ENCODE measurements at places on chromosomes 3 and 15.

- DNase-seq, result no peak
Observed at GRCh38 chr3:126194713-126195305, 14.4 kb upstream of the ALDH1L1 start.

DNA sequence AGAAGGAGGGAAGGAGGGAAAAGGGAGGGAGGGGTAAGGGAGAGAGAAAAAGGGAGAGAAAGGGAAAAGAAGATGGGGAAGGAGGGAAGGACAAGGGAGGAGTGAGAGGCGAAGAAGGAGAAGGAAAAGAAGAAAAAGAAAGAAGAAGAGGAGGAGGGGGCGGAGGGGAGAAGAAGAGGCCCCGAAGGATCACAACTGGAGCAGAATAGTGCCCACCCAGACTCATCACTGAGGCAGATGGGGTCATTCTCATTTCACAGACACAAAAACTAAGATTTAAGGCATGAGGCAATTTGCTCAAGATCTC, 2.7 kb upstream of the ALAS1 start:
- DNase-seq, result no peak

GRCh38 chr3:120791913-120792312, 49.4 kb downstream of the GTF2E1 start:
- DNase-seq, result no peak

- no peak for DNase-seq
Observed at GRCh38 chr3:52230889-52231499, 5.5 kb upstream of the TLR9 start.

DNA sequence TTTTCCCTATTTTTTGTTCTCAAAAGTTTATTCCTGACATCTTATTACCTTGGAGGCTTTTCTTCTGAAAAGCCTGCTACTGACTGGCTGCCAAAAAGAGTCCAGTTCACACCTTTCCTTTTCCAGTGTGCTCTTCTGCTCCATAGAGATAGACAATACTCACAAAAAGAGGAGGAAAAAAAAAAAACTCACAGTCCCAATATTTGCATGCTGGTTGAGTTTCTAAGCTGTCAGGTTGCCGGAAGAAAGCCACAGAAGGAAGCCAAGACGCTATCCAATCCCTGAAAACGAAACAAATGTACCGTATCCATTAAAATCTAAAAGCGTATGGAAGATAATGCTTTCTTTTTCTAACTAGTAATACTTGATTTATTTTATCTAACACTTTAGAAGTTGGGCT, 299.5 kb downstream of the CADM2 start:
- no peak for DNase-seq

DNA sequence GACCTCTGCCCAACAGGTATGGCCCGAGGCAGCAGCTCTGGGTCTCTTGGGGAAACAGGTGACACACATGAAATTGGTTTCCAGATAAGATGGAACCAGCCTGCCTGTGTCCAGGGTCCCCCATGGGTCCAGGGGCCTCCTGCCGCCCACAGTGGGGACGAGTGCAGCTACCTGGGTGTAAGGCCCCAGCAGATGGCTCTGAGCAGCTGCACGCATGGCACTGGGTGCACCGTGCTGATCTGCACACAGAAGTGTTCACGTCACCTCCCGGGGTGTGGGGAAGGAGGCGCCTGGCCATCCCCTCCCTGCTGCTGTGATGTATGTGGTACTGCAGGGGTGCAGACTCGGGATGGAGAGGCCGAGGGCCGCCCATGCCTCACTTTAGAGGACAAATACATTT, 63.6 kb downstream of the NIPA2 start:
- no peak for DNase-seq

GRCh38 chr3:51391075-51391565, at the start of gene RBM15B:
Gene RBM15B (plus strand): TSS chr3:51391285. CDS start chr3:51391400, 115 bp downstream.
- peak; percentile 98 for DNase-seq

- peak; percentile 25 for DNase-seq
Observed at GRCh38 chr3:66037986-66038369, 740 bp downstream of the MAGI1 start.

- no peak for DNase-seq
Observed at GRCh38 chr15:85804481-85805170, 9.9 kb upstream of the KLHL25 start.

DNA sequence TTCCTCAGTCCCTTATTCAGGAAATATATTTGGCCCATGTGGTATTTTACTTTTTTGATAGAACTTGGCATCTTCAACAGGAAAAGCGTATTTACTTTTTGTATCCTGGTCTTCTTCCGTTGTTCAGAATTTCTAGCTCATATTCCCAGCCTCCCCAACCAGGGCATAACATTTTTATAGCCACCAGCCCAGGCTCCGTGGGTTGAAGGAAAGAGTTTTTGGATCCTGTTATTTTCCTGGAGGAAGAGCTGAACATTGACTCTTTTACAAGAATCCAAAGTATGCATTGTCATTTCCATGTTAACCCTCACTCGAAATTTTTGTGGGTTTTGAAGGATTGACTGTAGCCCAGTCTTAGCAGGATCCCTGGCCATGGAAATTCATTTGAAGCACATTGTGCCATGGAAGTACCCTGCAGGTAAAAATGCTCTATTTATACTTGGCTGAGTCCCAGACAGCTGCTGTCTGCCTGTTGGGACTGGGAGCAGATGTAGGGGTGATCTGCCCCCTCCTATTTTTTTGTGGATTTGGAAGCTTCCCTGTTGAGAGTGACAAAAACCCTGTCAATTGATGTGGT, 98.8 kb downstream of the AKAP13 start:
- DNase-seq, result no peak

DNA sequence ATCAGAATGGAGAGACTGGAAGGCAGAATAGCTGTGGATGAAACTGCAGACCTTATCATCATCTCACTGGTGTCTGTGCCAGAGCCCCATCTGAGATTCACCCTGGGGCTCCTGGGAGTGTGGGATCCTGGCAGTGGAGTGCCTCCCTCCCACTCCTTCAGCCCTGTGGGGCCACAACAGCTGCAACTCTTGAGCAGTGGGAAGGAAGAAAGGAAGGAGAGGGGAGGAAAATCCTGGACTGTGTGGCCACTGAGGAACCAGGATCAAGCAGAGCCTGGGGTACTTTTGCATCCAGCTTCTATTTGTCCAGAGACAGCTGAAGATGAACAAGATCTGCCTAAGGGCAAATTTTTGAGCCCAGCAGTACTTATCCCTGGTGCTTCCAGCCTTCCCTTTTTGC, 13.1 kb upstream of the ALDH1A2 start:
- no peak for DNase-seq

- no peak for DNase-seq
Observed at GRCh38 chr3:159796744-159797143, 191.9 kb upstream of the IL12A start.

DNA sequence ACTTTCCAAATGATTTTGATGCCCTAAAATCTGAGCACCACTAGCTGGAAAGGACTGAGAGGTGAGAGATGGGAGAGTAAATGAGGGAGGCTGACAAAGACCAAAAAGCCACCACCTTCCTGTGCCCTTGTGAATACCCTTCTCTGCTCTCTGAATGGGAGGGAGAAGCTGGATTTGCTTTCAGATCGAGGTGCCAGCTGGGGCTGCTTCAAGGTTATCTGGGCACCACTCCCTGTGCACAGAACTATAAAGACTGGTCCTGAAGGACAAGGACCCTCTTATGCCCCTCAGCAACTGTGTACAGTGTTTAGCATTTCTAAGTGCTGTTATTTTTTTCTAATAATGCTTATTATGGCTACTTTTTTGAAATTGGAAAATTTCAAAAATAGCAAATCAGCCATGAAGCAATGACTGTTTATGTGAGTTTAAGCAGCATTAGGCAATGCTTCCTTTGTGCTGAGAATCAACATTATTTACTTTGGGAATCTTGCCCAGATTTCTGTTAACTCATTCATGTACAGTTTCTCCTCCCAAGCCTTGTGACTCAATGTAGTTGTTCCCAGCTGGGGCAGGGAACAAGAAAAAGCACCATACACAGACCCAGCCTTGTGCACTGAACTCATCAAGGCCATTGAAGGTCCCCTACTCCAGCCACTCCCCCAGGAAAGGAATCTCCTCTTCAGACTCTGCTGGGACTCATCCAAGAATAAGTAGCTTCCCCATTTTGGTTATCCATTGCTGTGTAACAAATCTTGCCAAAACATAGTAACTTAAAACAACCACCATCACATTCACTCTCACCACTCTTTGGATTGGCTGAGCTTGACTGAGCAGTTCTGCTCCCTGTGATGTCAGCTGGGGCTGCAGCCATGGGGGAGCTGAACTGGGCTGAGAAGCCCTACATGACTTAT, 37.3 kb upstream of the CDV3 start:
- DNase-seq, result peak; percentile 17

GRCh38 chr3:79729096-79729495, 38.7 kb downstream of the ROBO1 start:
- DNase-seq, result no peak

- no peak for DNase-seq
Observed at GRCh38 chr3:184344579-184345316, 7.3 kb downstream of the FAM131A start.

DNA sequence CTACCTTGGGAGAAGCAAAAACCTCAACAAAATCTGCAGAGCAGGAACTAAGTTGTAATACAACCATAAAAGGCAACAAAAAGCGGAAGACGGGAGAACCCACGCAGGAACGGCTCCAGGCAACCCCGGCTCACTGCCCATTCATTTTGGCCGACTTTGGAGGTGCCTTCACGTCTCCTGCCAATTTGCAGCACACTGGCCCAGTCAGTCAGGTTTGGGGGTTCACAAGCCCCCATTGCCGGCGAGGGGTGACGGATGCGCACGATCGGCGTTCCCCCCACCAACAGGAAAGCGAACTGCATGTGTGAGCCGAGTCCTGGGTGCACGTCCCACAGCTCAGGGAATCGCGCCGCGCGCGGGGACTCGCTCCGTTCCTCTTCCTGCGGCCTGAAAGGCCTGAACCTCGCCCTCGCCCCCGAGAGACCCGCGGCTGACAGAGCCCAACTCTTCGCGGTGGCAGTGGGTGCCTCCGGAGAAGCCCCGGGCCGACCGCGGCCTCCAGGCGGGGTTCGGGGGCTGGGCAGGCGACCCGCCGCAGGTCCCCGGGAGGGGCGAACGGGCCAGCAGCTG, 463 bp downstream of the TERC start:
- peak; percentile 55 for DNase-seq

GRCh38 chr15:75097939-75098338, 74.5 kb downstream of the PPCDC start:
- no peak for DNase-seq

GRCh38 chr3:64190517-64191515, 34.5 kb downstream of the PRICKLE2 start:
- no peak for DNase-seq

DNA sequence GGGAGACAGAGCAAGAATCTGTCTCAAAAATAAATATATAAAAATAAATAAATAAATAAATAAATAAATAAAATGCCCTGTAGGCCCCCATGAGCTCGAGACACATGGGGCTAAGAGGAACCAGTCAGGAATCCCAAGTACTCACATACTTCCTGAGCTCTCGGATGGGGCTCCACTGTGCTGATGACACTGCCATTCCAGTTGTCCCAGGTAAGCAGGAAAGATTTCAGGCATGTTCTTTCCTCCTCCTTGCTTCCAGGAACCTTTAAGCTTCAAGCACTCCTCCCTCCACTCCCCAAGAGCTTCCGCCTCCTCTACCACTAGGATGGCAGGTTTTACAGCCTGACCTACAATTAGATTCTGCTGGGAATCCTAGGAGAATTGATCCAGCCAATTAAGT, 113.4 kb downstream of the SLC49A4 start:
- no peak for DNase-seq

DNA sequence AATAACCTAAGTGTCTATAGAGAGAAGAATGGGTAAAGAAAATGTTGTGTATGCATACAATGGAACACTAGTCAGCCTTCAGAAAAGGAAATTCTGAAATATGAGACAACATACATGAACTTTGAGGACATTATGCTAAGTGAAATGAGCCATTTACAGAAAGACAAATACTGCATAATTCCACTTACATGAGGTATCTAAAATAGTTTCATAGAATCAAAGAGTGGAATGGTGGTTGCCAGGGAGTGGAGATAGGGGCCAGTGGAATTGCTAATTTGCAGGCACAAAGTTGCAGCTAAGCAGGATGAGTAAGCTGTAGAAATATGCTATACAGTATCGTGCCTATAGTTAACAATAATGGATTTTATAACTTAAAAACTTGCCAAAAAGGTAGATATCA, 779.6 kb upstream of the ARPP21 start:
- DNase-seq, result no peak

- DNase-seq, result no peak
Observed at GRCh38 chr15:40925863-40926658, 3.1 kb upstream of the DLL4 start.

- DNase-seq, result no peak
Observed at GRCh38 chr3:128001576-128001975, 50.7 kb upstream of the SEC61A1 start.

DNA sequence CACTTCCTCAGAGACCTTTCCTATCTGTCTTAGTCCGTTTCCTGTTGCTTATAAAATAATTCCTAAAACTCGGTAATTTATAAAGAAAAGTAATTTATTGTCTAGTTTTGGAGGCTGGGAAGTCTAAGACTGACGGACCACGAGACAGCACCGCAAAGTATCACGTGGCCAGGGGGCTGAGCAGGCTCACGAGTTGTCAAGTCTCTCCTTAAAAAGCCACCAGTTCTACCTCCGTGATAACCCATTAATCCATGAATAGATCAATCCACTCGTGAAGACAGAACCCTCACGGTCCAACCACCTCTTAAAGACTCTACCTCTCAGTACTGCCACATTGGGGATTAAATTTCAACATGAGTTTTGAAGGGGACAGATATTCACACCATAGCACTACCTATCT, 821 bp downstream of the LINS1 start:
- peak; percentile 42 for DNase-seq

All from RPMI8226 (cell line).